ENCODE measurements at places on chromosomes 16 and 17. TPM values are rescaled to one million over a fixed set of nuclear protein-coding genes. Genes with fewer than 3 reads are reported as not detected.

The HAS3 gene
- total RNA-seq, result 1.1 TPM

The GFER gene
- total RNA-seq, result 27.1 TPM

The NLRC3 gene
- total RNA-seq, result 0.38 TPM

DNA sequence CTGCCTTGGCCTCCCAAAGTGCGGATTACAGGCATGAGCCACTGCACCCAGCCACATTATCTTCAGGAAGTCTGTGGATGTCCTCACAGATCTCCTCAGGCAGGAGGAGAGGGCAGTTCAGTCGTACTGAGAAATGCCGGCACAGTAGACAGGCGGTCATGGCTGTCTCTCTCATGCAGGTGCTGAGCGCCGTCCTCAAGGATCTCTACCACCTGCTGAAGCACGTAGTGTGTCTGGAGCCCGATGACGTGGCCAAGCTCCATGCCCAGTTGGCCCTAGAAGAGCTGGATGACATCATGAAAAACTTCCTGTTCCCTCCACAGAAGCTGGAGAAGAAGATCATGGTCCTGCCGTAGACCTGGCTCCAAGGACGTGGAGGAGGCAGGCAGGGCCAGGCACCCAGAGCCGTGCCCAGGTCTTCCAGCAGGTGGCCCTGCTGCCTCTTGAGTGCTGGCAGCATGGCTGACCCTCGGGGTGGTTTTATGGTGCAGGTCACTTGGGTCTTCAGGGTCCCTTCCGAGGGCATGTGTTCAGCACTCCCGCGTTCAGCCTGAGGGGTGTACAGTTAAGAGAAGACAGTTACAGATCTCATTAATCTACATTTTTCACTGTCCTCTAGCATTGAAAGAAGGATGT, 22.0 kb upstream of the HAS3 start:
- H3K27ac ChIP-seq, result no peak overlapping the region
- peaks cover 3% of the 10 kb centered on the region for H3K36me3 ChIP-seq
- H3K4me3 ChIP-seq, result no peak overlapping the region
- DNase-seq, result no peak
- peaks cover 1% of the 10 kb centered on the region for H3K4me1 ChIP-seq
- no peaks in the 10 kb centered on the region for H3K27me3 ChIP-seq

DNA sequence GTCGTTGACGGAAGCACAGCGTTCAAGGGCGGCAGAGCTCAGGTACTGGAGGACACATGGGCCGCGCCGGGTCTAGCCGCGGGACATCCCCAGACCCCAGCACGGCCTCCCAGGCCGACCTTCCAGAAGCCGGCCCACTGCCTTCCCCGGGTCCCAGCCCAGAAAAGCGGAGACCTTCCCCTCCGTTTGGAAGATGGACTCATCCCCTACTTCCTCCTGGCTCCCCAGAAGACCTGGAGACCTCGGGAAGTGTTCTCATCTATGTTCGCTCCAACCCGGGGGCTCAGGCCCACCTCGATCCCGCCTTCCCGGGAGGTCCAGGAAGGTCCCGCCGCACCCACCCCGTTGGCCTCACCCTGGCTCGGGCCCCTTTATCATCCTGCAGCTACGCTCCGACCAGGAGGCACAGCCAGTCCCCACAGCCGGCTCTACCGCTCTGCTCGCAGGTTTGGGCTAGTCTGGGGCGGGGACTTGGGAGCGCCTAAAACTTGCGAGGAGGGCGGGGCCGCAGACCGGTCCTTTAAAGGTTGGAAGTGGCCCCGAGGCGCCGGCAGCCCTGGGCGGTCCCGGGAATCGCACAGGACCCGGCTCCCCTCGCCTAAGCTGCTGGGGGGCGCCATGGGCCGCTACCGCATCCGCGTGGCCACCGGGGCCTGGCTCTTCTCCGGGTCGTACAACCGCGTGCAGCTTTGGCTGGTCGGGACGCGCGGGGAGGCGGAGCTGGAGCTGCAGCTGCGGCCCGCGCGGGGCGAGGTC, at the start of gene ALOX12:
Gene ALOX12 (plus strand): TSS at position 550 of the 756 bp plus-strand sequence. CDS start 69 bp downstream, at position 619.
- peaks cover 15% of the 10 kb centered on the region for H3K36me3 ChIP-seq
- H3K4me1 ChIP-seq, result peaks cover 3% of the 10 kb centered on the region
- H3K27ac ChIP-seq, result no peak within 1 kb of the TSS

- H3K4me1 ChIP-seq, result peaks cover 49% of the 10 kb centered on the region
- peaks cover 9% of the 10 kb centered on the region for H3K36me3 ChIP-seq
- peaks cover 3% of the 10 kb centered on the region for H3K27me3 ChIP-seq
- no peak for DNase-seq
Measured at GRCh38 chr16:46884513-46885293, 541 bp downstream of the GPT2 start.

DNA sequence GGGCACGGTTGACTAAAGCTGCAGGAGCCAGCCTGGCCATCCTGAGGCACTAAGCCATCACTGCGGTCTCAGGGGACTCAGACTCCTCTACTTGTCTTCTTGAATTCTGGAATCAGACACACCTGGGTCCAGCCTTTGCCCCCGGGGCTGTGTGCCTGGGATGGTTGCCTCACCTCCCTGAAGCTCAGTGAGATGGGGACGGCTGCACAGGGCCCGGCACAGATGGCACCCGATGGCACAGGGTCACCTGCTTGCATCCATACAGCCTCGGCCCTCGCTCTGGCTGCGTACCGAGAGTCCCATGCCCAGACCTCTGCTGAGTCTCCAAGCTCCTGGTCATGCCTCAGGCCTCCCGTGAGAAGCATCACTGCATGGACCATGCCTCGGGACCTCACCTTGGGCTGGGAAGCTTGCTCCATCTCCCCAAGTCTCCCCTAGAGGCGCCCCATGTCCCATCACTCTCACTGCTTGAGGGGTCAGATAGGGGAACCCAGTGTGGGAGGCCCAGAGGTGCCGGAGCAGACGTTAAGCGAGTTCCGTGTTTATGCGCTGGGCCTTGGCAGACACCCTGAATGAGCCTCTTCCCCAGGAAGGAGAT, 316.3 kb downstream of the SEC14L1 start:
- H3K4me1 ChIP-seq, result peaks cover 49% of the 10 kb centered on the region
- H3K4me3 ChIP-seq, result no peak overlapping the region
- DNase-seq, result no peak
- H3K27me3 ChIP-seq, result no peaks in the 10 kb centered on the region
- no peak overlapping the region for H3K27ac ChIP-seq

DNA sequence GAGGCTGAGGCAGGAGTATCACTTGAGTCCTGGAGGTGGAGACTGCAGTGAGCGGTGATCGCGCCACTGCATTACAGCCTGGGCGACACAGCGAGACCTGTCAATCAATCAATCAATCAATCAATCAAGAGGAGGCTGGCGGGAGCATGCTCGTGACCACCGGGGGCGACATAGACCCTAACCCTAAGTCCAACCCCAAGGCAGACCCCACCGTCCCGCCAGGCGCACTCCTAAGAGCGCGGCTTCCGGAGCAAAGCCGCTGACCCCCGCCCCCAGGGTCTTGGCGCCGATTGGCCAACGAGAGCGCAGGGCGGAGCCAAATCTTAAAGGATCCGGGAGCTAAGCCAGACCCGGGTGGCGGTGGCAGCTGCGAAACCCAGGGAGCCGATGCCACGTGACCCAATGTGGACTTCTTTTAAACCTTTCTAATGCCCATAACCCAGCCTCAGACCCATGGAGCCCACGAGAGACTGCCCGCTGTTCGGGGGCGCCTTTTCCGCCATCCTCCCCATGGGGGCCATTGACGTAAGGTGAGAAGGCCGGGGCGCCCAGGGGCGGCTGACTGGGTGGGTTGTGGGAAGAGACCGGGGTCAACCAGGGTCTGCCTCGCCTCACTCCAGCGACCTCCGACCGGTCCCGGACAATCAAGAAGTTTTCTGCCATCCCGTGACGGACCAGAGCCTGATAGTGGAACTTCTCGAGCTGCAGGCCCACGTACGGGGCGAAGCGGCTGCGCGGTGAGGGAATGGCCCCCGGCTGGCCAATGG, at the start of gene RANGRF:
Gene RANGRF (plus strand): TSS at position 335 of the 767 bp plus-strand sequence. CDS start 119 bp downstream, at position 454.
- DNase-seq, result peak; percentile 70
- peak within 1 kb of the TSS; percentile 88 for H3K27ac ChIP-seq
- H3K4me3 ChIP-seq, result peak within 1 kb of the TSS; percentile 89

DNA sequence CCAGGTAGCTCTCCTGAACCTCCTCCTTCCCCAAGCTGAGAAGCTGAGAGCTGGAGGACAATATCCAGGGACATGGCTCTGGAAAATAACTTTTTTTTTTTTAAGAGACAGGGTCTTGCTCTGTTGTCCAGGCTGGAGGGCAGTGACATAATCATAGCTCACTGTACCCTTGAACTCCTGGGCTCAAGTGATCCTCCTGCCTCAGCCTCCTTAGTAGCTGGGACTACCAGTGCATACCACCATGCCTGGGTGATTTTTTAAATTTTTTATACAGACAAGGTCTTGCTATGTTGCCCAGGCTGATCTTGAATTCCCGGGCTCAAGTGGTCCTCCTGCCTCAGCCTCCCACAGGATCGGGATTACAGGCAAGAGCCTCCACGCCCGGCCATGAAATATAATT, 6.2 kb downstream of the SLC46A1 start:
- no peaks in the 10 kb centered on the region for H3K27me3 ChIP-seq
- peaks cover 4% of the 10 kb centered on the region for H3K36me3 ChIP-seq
- H3K4me3 ChIP-seq, result no peak overlapping the region
- no peak overlapping the region for H3K27ac ChIP-seq

DNA sequence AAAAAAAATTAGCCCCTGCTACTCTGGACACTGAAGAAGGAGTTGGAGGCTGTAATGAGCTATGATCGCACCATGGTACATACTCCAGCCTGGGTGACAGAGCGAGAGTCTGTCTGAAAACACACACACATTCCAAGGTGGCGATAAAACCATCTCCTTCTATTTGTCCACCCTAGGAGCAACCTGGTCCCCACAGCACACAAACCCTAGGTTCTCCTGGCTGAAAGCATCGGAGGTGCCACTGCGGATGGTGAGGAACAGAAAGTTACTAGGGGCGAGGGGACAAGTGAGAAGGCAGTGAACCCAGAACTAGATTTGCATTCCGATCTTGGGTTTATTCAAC, 1.4 kb upstream of the ECI1 start:
- peak overlapping the region; percentile 69 for H3K27ac ChIP-seq
- DNase-seq, result no peak
- no peak overlapping the region for H3K4me3 ChIP-seq

- H3K4me3 ChIP-seq, result peak overlapping the region; percentile 79
- peak; percentile 83 for DNase-seq
- H3K27me3 ChIP-seq, result peaks cover 79% of the 10 kb centered on the region
- peaks cover 33% of the 10 kb centered on the region for H3K4me1 ChIP-seq
- peak overlapping the region; percentile 99 for H3K27ac ChIP-seq
Measured at GRCh38 chr17:8125154-8125946, 1.4 kb upstream of the HES7 start.

- peaks cover 27% of the 10 kb centered on the region for H3K4me1 ChIP-seq
- DNase-seq, result peak; percentile 86
- peak overlapping the region; percentile 96 for H3K27ac ChIP-seq
- peaks cover 4% of the 10 kb centered on the region for H3K27me3 ChIP-seq
- peak overlapping the region; percentile 93 for H3K4me3 ChIP-seq
- H3K36me3 ChIP-seq, result peaks cover 6% of the 10 kb centered on the region
Measured at GRCh38 chr17:1714427-1714979, 4.3 kb upstream of the TLCD2 start.

DNA sequence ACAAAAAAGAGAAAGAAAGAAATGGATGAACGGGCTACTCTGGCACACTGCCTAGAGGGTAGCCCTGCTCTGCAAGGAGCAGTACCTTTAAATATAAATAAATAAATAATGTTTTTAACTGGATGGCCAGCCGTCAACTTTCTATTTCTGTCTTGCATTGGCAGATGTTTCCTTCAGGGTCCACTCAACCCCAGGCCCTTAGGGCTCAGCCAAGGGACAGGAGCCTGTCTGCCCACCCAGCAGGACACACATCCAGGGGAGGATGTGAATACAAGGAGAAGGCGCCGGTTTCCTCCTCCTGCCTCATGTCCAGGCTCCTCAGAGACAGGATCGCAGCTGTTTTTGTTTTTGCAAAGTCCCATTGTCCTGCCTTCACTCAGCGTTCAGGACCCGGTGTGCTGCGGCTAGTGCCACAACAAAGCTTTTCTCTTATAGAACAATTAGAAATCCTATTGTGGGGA, 22.6 kb downstream of the TTYH2 start:
- H3K4me1 ChIP-seq, result peaks cover 9% of the 10 kb centered on the region
- H3K27me3 ChIP-seq, result peaks cover 12% of the 10 kb centered on the region
- no peak for DNase-seq
- H3K4me3 ChIP-seq, result no peak overlapping the region
- no peaks in the 10 kb centered on the region for H3K36me3 ChIP-seq
- H3K27ac ChIP-seq, result no peak overlapping the region

Measured in progenitor cell of endocrine pancreas (in vitro differentiated cells).